Cardiac septum (tissue), 1 donor: ENCODE measurements at places on chromosomes 7 and 10. TPM values are rescaled to one million over a fixed set of nuclear protein-coding genes. Genes with fewer than 3 reads are reported as not detected.

Gene DDC
- not detected for total RNA-seq

Gene PODXL
- total RNA-seq = 76.2 TPM

Gene CHN2
- 33.6 TPM for total RNA-seq

Gene CABCOCO1
- total RNA-seq = not detected

Gene SEMA3E
- 0.70 TPM for total RNA-seq

Gene TMEM176B
- 44.9 TPM for total RNA-seq

Gene CLRN3
- not detected for total RNA-seq

Gene SLC18A3
- not detected for total RNA-seq

Gene ATRNL1
- total RNA-seq = 25.8 TPM

Gene ZPBP
- not detected for total RNA-seq

Gene CRPPA
- total RNA-seq = 7.3 TPM
